ENCODE measurements at places on chromosomes 12 and 14.

DNA sequence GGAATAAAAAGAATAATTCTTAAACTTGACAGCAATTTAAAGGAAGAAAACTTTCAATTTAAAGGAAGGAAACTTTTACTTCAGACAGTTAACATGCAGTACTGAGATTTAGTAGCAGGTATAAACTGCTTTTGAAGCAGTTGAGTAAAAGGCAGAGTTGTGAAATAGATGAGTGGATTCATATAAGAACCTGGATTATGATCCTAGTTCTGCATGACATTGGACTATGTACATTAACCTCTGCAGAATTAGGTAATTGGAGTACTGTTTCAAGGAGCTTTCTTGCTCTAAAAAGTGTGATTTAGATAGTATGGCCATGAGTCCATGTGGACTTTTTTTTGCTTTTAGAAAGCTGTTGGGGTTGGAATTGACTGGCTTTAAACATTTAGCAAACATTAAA, 29.7 kb downstream of the ATP2A2 start:
- no peak for DNase-seq

- DNase-seq = no peak
Observed at GRCh38 chr14:100537446-100538350, 49.5 kb downstream of the BEGAIN start.

DNA sequence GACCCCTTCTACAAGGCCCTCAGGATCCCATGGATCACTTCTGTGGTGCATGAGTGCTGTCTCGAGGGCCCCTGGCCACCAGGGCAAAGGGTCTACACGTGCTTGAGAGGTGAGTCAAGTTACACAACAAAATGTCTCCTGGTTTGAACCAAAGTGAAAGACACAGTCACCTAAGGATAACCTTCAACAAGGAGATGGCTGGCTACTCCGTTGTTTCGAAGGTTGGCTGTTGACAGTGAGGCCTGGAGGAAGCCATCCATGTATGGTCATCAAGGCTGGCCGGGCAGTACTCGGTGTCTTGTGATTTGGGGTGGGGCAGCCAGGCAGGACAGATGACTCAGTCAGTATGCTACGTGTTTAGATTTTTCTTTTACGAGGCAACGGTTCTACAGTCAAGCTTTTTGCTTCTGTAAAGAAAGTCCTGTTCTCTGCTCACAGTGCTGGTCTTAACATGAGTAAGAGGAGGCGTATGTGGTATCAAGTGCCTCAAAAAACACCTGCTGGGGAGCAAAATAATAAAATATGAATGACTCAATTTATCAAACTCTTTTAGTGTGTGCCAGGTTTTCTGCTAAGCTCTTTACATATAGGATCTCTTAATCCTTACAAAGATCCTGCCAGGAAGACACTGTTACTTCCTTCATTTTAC, 18.0 kb upstream of the NT5DC3 start:
- DNase-seq = no peak

GRCh38 chr14:24921903-24922302, 128.0 kb downstream of the STXBP6 start:
- no peak for DNase-seq

DNA sequence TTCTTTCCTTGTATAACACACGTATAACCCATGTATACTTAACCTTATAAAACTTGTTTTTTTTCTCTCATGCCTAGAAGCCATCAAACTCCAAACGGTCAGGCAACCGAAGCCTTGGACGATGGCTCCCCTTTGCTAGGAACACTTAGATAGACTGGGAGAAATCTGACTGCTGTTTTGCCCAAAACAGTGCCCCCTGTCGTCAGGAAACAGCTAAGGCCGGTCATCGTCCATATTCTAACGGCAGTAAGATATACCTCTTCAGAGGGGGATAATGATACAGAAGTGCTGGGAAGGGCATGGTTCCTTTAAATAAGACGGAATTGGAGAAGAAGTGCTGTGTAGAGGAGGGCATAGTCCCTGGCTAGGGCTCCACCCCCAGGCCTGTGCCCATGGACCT, 130.5 kb downstream of the SLC41A2 start:
- peak; percentile 29 for DNase-seq

DNA sequence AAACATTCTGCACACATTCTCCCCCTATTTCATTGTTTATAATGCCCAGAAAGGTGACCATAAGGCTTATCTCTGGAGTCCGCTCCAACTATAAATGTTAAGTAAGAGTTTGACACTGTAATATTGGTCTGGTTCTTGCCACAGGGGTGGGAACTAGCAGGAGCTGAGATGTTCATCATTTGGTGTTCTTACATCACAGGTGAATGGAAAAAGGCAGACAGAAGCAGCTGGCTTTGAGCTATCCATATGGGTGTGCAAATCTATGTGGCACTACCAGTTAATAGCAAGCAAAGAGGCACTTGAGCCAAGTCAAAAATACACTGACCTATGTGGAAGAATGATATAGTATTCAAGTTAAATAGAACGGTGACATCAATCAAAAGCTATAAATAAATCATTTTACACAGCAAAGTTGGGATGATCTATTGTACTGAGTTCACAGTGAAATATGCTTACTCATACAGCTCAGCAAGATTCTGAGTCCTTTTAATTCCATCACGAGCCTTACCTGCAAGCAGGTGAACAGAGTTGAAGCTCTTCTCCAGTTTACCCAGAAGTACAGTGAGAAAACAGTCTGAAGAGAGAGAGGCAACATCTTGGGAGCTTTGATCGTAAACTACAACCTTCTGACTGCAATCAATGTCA, 43.2 kb downstream of the DUSP16 start:
- no peak for DNase-seq

GRCh38 chr14:91331721-91332120, 85.9 kb downstream of the CCDC88C start:
- DNase-seq = peak; percentile 43

- DNase-seq = no peak
Observed at GRCh38 chr14:55336162-55336561, 64.9 kb downstream of the FBXO34 start.

GRCh38 chr12:13101821-13102375, 1.6 kb downstream of the GSG1 start:
- no peak for DNase-seq

Measured in hematopoietic multipotent progenitor cell treated with erythropoietin and hydrocortisone succinate and interleukin-3 and kit ligand, for 15 days (in vitro differentiated cells).